ENCODE measurements at places on chromosomes 2 and 18.

GRCh38 chr2:9108210-9108967 lies 98.2 kb upstream of the ASAP2 start:
- no peak for DNase-seq

GRCh38 chr2:20174410-20174809 lies 50.5 kb downstream of the SDC1 start:
- DNase-seq, result no peak

- DNase-seq, result no peak
Observed at GRCh38 chr18:47883771-47884413, 46.6 kb downstream of the SMAD2 start.

- DNase-seq, result no peak
Observed at GRCh38 chr2:167293172-167293781, 405.0 kb downstream of the XIRP2 start.

DNA sequence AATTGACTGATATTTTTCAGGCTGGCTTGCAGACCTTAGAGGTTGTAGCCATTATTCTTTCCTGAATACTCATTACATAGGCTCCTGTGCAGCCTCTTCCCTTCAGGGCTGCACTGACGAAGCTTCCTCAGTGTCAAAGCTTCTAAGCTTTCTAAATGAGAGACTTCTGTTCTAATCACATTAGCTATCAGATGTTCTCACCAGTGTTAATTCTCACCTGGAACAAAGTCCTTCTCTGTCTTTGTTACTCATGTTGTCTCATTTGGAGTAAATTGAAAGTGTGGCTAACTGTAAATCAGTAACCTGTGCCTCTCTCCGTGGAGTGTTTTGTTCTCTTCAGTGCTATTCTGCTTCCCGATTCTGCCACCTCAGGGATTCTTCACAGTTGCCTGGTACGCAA lies 76.9 kb downstream of the MC4R start:
- DNase-seq, result no peak

DNA sequence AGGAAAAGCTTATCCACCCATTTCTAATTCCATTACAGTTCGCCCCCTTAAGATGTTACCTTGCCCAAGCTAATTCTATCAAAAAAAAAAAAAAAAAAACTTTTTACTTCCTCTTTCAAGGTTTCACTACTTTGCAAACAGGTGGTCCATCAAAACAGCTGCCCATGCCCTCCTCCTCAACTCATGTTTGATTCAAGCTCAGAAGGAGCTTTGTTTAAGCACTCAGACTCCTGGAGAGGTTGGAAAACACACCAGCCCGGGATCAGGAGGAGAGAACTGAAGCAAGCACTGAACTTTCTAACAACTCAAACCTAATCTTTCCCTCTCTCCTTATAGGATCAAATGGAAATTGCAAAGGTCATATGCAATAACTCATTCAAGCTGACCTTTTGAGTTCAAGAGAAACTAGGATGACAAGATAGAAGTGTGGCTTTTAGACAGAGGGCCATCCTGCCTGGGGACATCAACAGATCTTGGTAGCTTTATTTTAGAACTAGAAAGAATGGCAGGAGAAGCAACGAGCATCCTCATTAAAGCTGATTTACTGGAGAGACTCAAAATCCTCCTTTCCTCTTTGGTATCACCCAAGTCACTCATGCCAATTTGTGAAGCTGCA lies 28.3 kb upstream of the FZD7 start:
- no peak for DNase-seq

DNA sequence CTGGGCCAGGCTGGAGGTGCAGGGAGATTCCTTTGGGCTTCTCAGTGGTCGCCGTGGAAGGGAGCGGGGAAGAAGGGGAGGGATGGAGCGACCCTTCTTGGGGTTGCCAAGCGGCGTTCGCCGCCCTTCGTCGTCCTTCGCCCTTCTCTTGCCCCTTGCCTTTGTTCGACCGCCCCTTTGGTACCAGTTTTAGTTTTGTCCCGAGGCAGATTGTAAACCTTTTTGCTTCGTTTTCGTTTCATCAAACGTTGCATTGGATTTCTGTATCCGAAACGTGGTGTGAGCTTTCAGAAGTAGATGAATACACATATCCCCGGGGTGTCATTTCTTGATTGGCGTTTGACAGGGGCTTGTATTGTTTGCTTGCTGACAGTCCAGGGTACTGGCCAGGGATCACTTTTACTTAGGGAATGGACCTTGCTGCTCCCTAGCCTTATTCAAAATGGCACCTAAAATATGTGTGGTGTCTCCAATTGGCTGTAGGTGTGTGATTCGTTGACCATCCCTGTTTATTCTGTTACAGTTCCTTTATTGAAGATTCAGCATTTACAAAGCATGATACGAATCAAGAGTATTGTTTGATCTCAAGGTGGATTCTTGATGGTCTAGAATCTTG lies 788 bp downstream of the USP14 start:
- no peak for DNase-seq

GRCh38 chr2:147718831-147719230 lies 126.0 kb upstream of the ACVR2A start:
- no peak for DNase-seq
